ENCODE measurements at places on chromosomes 3 and 15. TPM values are rescaled to one million over a fixed set of nuclear protein-coding genes. Genes with fewer than 3 reads are reported as not detected.

C3orf85 gene
- not detected for total RNA-seq

CD86 gene
- total RNA-seq, result 2.5 TPM

RAD18 gene
- 29.9 TPM for total RNA-seq

SACM1L gene
- total RNA-seq, result 61.3 TPM

ZBTB47 gene
- total RNA-seq, result 0.22 TPM

OR5K2 gene
- not detected for total RNA-seq

ACAA1 gene
- total RNA-seq, result 114 TPM

ZNF662 gene
- 0.22 TPM for total RNA-seq

ELL3 gene
- total RNA-seq, result 2.5 TPM

DNA sequence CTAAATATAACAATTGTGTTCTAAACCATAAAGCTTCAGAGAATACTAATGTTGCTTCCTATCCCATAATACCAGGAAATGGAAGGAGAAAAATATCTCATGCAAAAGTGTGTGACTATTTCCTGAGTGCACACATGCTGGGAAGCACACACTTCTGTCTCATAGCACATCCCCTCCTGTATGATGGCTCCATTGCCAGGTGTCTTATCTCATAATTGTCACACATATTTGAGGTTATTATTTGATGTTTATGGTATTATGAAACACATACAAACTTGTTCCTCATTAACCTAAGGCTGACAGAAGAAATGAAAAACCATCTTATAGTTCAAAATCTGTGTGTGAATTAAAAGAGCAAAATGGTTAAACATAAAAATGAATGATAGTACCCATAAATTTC is 65.4 kb downstream of the SERP1 start:
- no peak for DNase-seq
- H3K27me3 ChIP-seq, result no peaks in the 10 kb centered on the region
- peaks cover 4% of the 10 kb centered on the region for H3K36me3 ChIP-seq
- H3K4me3 ChIP-seq, result no peak overlapping the region
- no peaks in the 10 kb centered on the region for H3K4me1 ChIP-seq

DNA sequence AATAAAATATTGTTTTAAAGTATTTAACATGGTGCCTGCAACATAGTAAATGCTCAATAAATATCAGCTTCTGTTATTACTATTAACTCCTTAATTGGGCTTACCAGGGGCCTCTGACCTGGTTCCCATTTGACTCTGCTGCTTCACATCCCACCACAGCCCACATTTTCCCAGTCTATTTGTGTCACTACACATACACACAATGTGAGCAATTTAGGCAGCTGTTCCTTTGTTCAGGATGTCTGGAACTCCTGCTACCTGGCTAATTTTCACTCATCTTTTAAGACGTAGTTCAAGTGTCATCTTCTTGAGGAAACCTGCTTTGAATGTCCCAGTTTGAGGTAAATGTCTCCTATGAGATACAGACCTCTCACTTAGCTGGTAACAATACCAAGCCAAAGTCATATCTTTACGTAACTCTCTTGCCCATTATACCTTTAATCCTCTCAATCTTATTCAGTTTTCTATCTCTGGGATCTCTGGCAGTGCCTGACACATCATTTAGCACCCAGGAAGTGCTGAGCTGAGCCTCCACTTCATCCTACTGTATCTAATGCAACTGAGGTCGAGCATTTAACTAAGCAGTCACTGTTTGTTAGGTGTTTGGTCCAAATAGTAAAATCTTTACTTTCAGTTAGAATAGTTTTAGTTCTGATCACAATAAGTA is 4.4 kb downstream of the TGFBR2 start:
- DNase-seq, result no peak
- no peaks in the 10 kb centered on the region for H3K27me3 ChIP-seq
- H3K4me1 ChIP-seq, result peaks cover 63% of the 10 kb centered on the region
- H3K4me3 ChIP-seq, result peak overlapping the region; percentile 87
- H3K27ac ChIP-seq, result peak overlapping the region; percentile 88

GRCh38 chr15:66838202-66838601 is 136.2 kb downstream of the SMAD6 start:
- H3K4me1 ChIP-seq, result no peaks in the 10 kb centered on the region
- no peaks in the 10 kb centered on the region for H3K36me3 ChIP-seq
- DNase-seq, result no peak

DNA sequence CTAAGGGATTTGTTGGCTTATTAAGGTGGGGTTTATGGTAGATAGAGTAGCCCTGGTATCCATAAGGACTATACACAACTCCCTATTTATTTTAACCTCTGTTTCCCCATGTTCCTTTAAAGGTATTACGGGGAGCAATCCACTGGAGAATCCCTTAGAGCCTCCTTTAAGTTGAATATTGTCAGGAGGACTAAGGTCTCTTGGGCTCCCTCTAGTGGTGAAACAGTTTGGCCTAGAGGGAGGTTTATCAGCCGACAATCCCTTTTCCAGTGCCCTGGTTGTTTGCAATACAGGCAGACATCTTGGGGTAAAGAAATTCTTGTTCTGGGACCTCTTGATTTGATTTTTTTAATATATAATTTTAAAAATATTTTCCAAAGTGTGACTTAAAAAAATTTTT is 12.9 kb downstream of the OPA1 start:
- no peaks in the 10 kb centered on the region for H3K27me3 ChIP-seq
- H3K4me1 ChIP-seq, result peaks cover 3% of the 10 kb centered on the region
- H3K4me3 ChIP-seq, result no peak overlapping the region
- peak; percentile 70 for DNase-seq
- H3K27ac ChIP-seq, result no peak overlapping the region
- peaks cover 29% of the 10 kb centered on the region for H3K36me3 ChIP-seq

GRCh38 chr3:13937131-13937530 is 57.3 kb upstream of the WNT7A start:
- no peaks in the 10 kb centered on the region for H3K36me3 ChIP-seq
- no peak overlapping the region for H3K4me3 ChIP-seq
- DNase-seq, result no peak
- H3K4me1 ChIP-seq, result peaks cover 4% of the 10 kb centered on the region
- peaks cover 4% of the 10 kb centered on the region for H3K27me3 ChIP-seq
- no peak overlapping the region for H3K27ac ChIP-seq

DNA sequence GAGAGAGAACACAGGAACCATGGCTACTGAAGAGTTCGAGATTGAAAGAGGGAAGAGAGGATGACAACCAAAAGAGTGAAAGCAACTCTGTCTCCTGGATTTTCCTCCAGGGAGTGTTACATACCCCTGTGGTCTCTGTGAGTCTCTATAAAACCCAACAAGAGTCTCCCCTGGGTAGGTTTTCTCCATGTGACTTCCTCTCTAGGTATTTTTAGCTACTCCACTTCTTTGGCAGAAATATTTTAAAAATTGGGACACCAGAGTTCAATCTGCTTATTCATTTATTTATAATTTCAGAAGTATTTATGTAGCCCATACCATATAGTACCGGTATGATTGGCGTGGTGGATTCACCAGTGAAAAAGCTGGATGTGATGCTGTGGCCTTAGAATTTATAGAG is 671.7 kb upstream of the NR2F2 start:
- H3K4me3 ChIP-seq, result no peak overlapping the region
- H3K4me1 ChIP-seq, result no peaks in the 10 kb centered on the region
- H3K27ac ChIP-seq, result no peak overlapping the region
- peaks cover 5% of the 10 kb centered on the region for H3K27me3 ChIP-seq
- no peak for DNase-seq
- no peaks in the 10 kb centered on the region for H3K36me3 ChIP-seq

DNA sequence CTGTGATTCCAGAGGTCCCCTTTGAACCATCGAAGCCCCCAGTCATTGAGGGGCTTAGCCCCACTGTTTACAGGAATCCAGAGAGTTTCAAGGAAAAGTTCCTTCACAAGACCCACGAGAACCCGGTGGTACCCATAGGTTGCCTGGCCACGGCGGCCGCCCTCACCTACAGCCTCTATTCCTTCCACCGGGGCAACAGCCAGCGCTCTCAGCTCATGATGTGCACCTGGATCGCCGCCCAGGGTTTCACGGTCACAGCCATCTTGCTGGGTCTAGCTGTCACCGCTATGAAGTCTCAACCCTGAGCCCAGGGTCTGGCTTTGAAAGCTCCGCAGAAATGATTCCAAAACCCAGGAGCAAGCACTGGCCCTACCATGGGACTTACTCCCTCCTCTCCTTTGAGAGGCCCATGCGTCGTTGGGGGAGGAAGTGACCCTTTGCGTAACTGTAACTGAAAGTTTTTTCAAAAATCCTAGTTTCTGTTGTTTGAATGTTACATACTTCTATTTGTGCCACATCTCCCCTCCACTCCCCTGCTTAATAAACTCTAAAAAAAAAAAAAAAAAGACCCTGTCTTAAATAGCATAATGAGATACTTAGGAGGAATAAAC is 85.1 kb upstream of the CSPG5 start:
- H3K4me3 ChIP-seq, result no peak overlapping the region
- H3K4me1 ChIP-seq, result no peaks in the 10 kb centered on the region
- no peak overlapping the region for H3K27ac ChIP-seq
- H3K27me3 ChIP-seq, result no peaks in the 10 kb centered on the region

GRCh38 chr15:36932070-36932469 is 168.3 kb downstream of the MEIS2 start:
- no peak for DNase-seq
- H3K4me3 ChIP-seq, result no peak overlapping the region
- no peaks in the 10 kb centered on the region for H3K4me1 ChIP-seq
- no peak overlapping the region for H3K27ac ChIP-seq
- H3K27me3 ChIP-seq, result peaks cover 2% of the 10 kb centered on the region

- no peaks in the 10 kb centered on the region for H3K4me1 ChIP-seq
- H3K4me3 ChIP-seq, result no peak overlapping the region
- H3K27me3 ChIP-seq, result peaks cover 3% of the 10 kb centered on the region
- no peak overlapping the region for H3K27ac ChIP-seq
- H3K36me3 ChIP-seq, result no peaks in the 10 kb centered on the region
Measured at GRCh38 chr15:100508641-100509300, 20.0 kb downstream of the CERS3 start.

- peaks cover 3% of the 10 kb centered on the region for H3K27me3 ChIP-seq
- H3K27ac ChIP-seq, result no peak overlapping the region
- H3K36me3 ChIP-seq, result no peaks in the 10 kb centered on the region
Measured at GRCh38 chr3:70876154-70876553, 563.7 kb upstream of the MDFIC2 start.

- DNase-seq, result no peak
- H3K36me3 ChIP-seq, result no peaks in the 10 kb centered on the region
- H3K27ac ChIP-seq, result no peak overlapping the region
- no peaks in the 10 kb centered on the region for H3K4me1 ChIP-seq
Measured at GRCh38 chr3:182533394-182533793, 259.9 kb upstream of the ATP11B start.

DNA sequence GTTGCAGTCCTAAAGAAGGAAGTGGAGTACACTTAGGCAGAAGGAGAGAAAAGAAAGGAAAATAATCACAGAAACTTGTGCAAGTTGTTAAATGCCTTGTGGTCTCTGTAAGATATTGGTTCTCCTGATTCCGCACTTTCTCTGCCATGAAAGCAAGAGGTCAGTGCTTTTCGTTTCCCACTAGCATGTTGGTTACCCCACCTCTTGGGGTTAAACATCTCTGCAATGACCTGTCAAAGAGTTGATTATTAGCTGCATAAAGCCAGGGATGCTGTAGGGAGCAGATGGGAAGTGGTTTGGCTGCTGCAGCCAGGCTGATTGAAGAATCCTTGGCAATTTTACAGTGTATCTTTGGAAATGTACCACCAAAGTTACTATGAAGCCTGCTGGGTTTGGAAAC is 33.3 kb downstream of the ZNF609 start:
- no peak for DNase-seq
- H3K4me3 ChIP-seq, result no peak overlapping the region
- H3K27me3 ChIP-seq, result no peaks in the 10 kb centered on the region

- no peaks in the 10 kb centered on the region for H3K36me3 ChIP-seq
- H3K27me3 ChIP-seq, result peaks cover 4% of the 10 kb centered on the region
- H3K4me3 ChIP-seq, result no peak overlapping the region
- no peaks in the 10 kb centered on the region for H3K4me1 ChIP-seq
Measured at GRCh38 chr3:130378677-130379191, 33.3 kb downstream of the COL6A5 start.

Measured in activated CD4-positive, alpha-beta T cell treated with anti-CD3 and anti-CD28 coated beads, Interleukin-2, amount 10 ng/mL, durations not matched to agents 7 days and 5 days (primary cell).